ENCODE measurements at places on chromosomes 2 and 18.

DNA sequence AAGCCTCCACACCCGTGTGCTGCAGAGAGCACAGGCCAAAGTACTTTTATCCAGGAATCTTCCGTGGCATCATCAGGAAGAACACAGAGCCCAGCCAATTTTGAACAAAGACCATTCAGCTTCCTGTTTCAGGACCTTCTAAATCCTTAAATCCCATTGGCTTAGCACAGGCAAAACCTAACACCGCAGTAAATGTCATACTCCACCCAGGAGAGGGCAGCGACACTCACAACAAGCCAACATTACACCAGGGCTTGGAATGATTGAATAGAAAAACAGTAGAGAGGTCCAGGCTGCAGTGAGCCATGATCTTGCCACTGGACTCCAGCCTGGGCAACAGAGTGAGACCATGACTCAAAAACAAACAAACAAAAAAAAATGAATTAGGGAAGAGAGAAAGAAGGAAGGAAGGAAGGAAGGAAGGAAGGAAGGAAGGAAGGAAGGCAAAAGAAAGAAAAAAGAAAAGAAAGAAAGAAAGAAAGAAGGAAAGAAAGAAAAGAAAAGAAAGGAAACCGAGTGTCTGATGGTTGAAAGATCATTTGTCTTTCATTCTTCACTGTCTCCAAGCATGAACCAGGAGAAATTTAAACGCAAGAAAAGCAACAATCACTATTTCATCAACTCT lies 144.6 kb upstream of the SATB2 start:
- DNase-seq, result no peak

- DNase-seq, result no peak
Observed at GRCh38 chr2:201678401-201678800, 20.0 kb downstream of the MPP4 start.

GRCh38 chr18:22229456-22230124 lies 60.2 kb downstream of the GATA6 start:
- DNase-seq, result no peak

GRCh38 chr2:11622611-11623010 lies 47.4 kb downstream of the NTSR2 start:
- no peak for DNase-seq

GRCh38 chr2:219661955-219662395 lies 34.5 kb downstream of the SLC4A3 start:
- DNase-seq, result peak; percentile 72

GRCh38 chr2:190804182-190804795 lies 76.3 kb upstream of the GLS start:
- DNase-seq, result peak; percentile 64

GRCh38 chr2:50207881-50208280 lies 824.1 kb downstream of the NRXN1 start:
- no peak for DNase-seq

GRCh38 chr2:121665504-121665903 lies 16.2 kb upstream of the CLASP1 start:
- DNase-seq, result no peak

- DNase-seq, result peak; percentile 26
Observed at GRCh38 chr2:32863803-32864202, 83.0 kb upstream of the LTBP1 start.

- DNase-seq, result no peak
Observed at GRCh38 chr2:128311216-128311754, 7.4 kb downstream of the HS6ST1 start.

DNA sequence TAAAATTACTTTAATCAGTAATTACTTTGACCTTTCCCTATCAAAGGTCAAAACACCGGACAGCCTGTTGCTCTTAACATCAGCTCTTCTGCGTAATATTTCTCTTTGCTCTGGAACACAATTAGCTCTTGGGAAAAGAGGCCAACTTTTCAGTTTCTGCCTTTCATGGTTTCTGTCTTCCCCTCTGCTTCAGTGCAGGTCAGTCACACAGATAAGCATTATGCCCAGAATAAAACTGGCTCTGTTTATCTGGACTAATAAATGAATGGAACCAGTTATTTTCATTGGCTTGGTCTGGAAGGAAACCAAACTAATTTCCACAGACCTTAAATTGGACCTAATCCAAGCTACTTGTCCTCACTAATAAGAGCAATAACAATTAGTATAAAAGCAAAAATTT lies 26.2 kb upstream of the GALNT3 start:
- no peak for DNase-seq

DNA sequence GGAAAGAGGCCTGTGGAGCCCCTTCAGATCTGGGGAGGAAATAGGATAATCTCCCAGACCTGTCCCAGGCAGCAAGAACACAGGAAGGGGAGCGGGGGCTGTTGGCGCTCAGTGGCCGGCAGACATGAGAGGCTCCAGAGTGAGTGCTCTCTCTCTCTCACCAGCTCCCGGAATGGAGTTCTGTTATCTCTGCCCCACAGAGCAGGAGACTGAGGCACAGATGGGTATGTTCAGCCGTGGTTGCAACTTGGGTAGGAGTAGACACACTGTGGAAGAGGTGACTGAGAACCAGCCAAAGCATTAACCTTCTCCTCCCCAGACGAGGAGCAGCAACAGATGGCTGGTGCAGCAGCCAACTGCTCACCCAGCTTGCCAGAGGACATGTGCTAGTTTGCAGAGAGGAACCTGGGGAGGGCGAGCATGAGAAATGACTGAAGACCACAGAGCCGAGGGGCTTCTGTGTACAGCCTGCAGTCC lies 82.0 kb downstream of the NRP2 start:
- no peak for DNase-seq

DNA sequence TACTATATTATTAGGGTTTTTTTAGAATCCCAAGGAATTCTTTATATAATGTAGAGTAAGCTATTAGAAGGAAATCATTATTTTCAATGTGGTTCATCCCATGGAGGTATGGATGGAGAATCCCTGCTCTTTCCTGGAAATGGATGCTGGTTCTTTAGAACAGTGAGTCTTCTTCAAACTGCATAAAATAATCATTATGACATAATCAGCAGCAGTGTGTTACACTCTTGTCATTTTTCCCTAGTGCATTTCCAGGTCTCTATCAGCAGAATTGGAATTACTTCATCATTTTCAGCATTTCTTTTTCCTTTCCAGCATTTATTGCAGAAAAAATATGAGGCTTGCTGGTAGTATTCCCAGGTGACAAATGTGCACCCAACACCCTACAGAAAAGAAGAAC lies 168.1 kb downstream of the ETAA1 start:
- DNase-seq, result no peak

- DNase-seq, result no peak
Observed at GRCh38 chr18:73124175-73124574, 256.4 kb upstream of the NETO1 start.

DNA sequence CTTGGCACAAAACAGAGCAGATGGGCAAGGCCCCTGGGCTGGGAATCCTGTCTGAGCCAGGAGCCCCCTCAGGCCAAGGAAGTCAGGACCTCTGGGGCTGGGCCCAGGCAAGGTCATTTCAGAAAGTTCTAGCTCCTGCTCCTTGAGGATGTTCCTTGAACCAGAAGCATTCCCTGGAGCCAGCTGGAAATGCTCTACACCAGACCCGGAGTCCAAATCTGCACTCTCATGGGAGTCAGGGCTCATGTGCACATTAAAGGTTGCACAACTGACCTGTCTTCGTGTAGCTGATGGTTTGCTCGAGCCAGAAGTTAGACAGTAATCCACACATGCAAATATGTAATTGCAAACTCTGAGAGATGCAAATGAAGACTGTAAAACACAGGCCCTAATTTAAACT lies 18.0 kb downstream of the PARD6G start:
- no peak for DNase-seq

DNA sequence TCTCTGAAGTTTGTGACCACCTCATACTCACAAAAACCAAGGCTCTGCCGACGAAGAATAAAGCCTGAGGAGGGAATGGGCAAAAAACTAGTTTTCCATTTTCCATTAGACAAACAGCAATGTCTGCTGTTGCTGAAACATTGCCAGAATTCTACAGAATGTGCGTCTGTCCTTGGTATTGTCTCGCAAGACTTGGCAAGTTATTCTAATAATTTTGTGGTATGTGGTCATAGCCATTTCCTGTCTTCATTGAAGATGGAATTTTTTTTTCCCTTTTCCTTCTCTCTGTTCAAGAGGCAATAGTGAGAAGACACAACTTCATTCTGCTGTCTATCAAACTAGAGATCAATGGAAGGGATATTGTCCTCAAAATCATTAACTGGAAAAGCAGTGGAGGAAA lies 296.1 kb downstream of the RND3 start:
- peak; percentile 91 for DNase-seq

DNA sequence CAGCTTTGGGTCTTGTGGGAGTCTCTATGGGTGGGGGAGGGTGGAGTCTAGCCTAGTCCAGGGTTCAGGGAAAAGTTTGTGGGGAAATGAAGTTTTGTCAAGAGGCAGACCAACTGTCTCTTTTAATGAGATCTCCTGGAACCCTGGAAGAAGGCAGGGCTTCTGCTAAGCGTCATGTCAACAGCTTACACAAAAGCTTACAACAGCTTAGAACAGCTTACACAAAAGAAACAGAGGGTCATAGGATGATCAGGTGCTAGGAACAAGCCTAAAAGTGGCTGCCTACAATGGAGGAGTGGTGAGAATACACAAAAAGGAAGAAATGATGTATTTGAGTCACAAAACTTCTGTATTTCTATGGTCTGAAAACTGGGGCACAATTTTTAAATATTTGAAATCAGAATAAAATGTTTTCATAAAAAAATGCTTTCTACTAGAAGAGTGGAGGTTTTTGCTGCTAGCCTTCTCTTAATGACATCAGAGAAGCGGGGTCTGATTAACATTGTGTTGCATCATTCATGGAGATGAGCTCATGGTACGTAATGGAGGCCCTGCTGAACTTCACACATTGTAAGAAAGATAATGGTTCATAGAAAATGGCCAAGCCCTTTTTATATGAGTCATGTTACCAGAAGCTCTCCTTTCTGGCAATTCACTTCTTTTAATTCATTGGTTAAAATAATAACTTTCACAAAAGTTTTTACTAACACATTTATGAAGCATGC lies 351.0 kb downstream of the PIK3C3 start:
- DNase-seq, result peak; percentile 45

- DNase-seq, result no peak
Observed at GRCh38 chr2:25125976-25126375, 42.4 kb downstream of the POMC start.

DNA sequence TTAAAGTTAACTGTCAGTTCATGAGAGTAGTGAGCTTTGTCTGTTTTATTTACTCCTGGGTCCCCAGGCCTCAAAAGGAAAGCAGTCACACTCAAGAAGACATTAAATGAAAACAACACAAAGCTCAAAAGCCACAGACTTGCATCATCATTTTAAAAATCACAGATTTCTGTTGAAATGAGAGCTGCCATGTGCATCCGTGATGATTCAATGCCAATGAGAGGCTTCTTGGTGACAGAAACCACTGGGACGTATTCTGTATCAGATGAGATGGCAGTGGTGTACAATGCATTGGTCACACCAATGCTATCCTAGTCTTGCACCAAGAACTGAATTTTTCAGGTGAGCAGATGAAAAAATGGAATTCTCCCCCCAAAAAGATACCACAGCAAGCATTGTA lies 204.8 kb downstream of the ANAPC1 start:
- peak; percentile 41 for DNase-seq

- DNase-seq, result no peak
Observed at GRCh38 chr2:20771299-20771698, 51.6 kb downstream of the LDAH start.

GRCh38 chr2:180208841-180209240 lies 201.7 kb upstream of the CWC22 start:
- DNase-seq, result peak; percentile 54

GRCh38 chr2:159658881-159659873 lies 42.8 kb upstream of the BAZ2B start:
- DNase-seq, result peak; percentile 46

- DNase-seq, result peak; percentile 8
Observed at GRCh38 chr2:136000502-136000901, 15.1 kb upstream of the DARS1 start.

GRCh38 chr18:63366213-63367052 lies 573 bp downstream of the KDSR start:
- peak; percentile 75 for DNase-seq

GRCh38 chr2:49837561-49838293 lies 683.4 kb upstream of the FSHR start:
- DNase-seq, result no peak

DNA sequence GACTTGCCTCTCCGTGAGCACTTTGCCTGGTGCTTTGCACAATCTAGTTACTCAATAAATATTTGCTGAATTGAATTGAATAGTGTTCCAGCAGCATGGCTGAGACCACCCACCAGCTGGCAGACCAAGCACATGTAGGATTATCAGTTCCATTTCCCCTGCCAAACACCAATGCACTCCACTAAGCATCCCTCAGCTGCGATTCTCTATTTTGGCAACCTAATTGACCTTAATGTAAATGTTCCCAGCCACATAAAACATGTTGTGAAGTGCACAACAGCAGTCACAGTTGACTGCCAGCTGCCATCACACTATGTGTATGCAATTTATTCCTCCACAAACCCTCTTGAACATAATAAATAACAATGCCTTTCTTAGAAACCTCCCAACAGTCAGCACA lies 1879.4 kb upstream of the PIK3C3 start:
- no peak for DNase-seq

DNA sequence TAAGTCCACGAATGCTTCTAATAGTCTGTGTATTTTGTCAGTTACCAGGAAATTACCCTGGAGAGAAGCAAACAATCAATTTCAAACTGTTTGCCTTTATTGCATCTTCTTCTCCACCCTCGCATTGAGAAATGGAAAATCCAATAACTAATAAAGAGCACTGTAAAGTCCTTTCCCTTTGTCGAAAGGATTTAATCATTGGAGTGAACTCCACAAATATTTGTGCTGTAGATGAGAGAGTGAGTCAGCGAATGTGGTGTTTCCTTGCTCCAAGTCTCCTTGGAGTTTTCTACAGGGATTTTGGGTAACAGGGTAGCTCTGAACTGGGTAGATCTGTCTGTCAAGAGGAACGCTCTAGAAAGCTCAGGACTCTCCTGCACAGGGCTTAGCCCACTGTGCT lies 240.2 kb downstream of the KCNS3 start:
- no peak for DNase-seq

DNA sequence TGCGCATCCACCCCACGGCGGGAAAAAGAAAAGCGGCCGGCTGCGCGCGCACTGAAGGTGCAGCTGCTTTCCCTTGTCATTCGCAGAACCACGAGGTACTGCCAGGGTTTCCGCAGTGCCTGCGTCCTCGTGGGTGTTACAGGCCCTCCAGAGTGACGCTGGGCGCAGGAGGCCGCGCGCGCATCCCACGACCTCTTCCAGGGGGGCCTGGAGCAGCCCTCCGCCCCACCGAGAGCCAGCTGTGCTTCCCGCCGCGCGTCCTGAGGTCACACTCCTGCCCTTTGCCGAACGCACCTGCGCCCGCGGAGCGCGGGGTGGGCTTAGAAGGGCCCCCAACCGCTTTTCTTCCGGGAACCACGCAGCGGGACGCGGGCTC lies 378 bp upstream of the IAH1 start:
- peak; percentile 18 for DNase-seq

DNA sequence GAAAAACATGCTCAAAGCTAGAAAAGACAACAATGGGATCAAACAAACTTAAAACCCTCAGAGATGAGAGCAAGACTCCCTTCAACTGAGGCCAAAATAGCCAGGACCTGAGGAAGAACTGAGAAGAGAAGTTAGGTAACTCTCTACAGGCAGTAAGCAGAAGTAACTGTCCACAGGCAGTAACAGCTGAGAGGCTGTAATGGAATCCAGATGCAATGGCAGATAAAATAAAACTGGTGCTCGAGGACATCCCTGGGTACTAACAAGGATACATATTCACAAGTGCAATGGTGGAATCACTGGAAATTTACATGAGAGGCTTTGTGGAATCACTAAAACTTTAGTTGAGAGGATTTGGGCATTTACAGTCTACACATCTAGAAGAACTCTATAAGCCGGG lies 30.4 kb upstream of the C2orf66 start:
- DNase-seq, result no peak

- DNase-seq, result no peak
Observed at GRCh38 chr18:62844850-62845643, 129.7 kb downstream of the PHLPP1 start.
